Myocyte (in vitro differentiated cells): ENCODE measurements at places on chromosomes 11 and 22.

DNA sequence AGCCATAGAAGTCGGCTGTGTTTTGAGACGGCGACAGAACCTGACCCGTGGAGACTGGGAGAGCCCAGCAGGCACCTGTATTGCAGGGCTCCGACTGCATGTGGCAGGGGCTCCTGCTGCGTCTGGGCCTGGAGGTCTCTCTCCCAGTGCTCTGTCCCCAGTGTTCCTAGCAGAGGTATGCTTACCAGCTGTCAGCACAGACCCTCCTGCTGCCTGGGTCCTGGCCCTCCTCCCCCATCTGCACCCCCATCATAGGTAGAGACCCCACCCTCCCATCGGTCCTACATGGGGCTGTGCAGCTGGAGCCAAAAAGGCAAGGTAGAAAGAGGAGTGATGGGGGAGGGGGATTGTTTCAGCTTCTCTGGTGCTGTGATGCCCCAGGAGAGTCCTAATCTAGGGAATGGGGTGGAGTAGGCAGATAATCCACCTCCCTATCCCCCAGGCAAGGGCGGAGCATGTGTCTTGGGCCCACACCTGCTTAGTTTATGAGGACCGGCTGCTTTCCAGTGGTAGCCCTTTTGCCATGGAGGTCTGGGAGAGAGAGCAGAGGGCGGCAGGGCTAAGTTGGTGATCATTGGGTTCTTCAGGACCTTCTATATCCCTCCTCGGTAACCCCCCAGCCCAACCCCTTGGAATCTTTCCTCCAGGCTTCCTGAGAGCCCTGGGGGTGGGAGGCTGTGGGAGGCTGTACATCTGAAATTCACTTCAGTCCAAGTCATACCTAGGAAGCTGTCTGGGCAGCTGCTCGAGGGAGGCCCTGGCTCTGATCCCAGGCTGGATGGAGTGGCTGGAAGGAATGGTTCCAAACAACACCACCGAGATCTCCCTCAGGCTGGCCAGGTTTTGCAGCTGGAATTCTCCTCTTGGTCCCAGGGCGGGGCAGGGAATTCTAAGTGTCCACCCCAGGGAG, 5.3 kb downstream of the SLC7A4 start:
- peak; percentile 80 for DNase-seq

DNA sequence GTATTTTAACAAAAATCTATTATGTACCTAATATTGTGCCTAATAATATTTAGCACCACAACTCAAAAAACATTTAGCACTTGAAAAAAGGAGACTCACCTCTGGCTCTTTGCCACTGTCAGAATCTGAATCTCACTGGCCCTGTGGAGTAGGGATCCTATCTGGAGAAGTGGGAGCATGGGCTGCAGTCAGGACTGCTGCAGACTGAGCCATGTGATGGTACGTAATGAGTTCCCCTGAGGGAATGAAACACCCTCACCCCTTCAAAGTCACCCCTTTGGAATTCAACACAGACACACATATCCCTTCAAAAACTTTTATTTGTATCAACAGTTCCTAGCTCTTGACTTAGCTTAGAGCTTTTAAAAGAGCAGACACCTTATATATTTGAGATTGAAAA, 6.5 kb downstream of the PTPMT1 start:
- peak; percentile 17 for DNase-seq

DNA sequence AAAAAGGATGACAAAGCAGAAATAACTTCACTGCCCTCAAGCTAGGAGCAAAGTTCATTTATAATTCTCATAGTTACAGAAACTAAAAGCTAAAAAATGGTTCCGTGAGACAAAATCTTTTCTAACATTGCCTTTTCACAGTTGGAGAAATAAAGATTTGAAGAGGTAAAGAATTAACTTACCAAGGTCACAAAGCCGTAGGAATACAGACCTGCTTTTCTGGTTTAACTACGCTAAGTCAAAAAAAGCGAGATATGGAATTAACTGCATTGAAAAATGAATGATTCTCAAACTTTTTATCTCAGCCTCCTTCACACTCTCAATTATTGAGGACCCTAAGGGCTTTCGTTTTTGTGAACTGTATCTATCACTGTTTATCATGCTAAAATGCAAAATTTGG, 95.3 kb downstream of the SLC17A6 start:
- DNase-seq = no peak

GRCh38 chr22:42711895-42712837, 8.5 kb downstream of the A4GALT start:
- no peak for DNase-seq

DNA sequence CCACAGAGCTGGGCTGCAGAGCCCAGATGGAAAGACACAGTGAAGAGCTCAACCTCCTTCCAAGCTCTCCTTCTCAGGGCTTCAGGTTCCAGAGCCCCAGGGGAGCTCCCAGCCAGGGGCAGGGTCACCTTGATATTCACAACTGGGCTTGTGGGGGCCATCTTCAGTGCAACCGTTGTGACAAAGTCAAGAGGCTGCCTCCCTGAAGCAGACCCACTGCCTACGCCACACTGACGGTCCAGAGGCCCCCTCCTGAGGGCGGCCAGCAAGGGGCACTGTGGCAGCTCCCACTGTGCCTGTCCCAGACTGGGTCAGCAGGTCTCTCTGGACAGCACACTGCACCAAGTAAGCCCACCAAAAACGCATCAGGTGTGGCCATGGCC, 84.1 kb downstream of the DGCR2 start:
- DNase-seq = no peak

- peak; percentile 97 for DNase-seq
Measured at GRCh38 chr22:19663821-19664355, 50.4 kb upstream of the SEPTIN5 start.

DNA sequence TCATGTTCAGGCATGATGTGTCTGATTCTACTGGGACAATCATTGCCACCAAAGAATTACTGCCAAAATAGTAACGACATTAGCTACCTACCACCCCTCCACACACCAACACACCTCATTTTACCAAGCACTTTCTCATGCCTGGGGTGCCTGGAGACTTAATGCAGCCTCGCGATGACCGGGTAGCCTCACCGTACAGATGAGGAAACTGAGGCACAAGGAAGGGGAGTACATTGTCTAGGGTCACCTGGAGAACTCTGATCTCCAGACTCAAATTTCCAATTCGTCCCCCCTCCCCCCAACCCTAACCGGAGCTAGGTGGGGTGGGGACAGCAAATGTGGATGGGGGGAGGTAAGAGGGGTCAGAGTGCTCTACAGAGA, 2.7 kb upstream of the RTN4RL2 start:
- DNase-seq = no peak

GRCh38 chr11:125223901-125224361, 59.4 kb downstream of the PKNOX2 start:
- no peak for DNase-seq

DNA sequence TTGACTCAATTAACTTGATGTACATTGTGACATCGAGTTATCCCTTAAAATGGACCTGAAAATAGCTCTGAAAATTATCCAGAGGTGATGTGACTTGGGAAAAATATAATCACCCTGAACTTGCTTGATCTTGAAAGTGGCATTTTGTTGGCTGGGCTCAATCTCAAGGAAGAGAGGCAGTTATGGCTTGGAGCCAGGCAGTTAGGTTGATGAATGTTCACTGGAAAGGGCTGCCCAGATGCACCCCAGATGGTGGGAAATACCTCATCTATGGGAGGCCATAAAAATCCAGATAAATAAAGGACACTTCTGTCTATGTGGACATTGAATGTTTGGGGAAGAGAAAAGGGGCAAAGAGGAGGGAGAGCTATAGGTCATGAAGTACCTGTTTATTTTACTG, 55.7 kb upstream of the OR5AN1 start:
- no peak for DNase-seq

- no peak for DNase-seq
Measured at GRCh38 chr11:126583101-126583500, 227.6 kb downstream of the ST3GAL4 start.

- no peak for DNase-seq
Measured at GRCh38 chr11:70307176-70307575, 36.7 kb downstream of the PPFIA1 start.

DNA sequence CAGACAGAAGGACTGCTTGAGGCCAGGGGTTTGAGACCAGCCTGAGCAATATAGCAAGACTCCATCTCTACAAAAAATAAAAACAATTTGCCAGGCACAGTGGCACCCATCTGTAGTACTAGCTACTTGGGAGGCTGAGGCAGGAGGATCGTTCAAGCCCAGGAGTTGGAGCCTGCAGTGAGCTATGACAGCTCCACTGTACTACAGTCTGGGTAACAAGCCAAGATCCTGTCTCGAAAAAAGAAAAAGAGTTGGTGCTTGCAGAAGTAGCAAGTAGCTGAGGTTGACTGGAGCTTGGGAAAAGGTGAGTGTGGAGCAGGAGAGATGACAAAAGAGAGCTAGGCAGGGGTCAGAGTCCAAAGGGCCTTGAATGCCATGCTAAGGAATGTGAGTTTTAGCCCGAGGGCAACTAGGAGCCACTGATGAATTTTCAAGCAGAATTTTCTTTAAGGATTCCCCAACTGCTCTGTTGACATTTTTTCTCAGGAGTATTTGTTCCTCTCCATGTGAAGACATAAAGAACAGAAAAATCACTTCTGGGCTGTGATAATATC, 3.1 kb downstream of the AP1B1 start:
- DNase-seq = no peak

- no peak for DNase-seq
Measured at GRCh38 chr11:23570828-23571227, 710.6 kb upstream of the CCDC179 start.

GRCh38 chr22:20903093-20903492, 14.1 kb upstream of the CRKL start:
- no peak for DNase-seq

DNA sequence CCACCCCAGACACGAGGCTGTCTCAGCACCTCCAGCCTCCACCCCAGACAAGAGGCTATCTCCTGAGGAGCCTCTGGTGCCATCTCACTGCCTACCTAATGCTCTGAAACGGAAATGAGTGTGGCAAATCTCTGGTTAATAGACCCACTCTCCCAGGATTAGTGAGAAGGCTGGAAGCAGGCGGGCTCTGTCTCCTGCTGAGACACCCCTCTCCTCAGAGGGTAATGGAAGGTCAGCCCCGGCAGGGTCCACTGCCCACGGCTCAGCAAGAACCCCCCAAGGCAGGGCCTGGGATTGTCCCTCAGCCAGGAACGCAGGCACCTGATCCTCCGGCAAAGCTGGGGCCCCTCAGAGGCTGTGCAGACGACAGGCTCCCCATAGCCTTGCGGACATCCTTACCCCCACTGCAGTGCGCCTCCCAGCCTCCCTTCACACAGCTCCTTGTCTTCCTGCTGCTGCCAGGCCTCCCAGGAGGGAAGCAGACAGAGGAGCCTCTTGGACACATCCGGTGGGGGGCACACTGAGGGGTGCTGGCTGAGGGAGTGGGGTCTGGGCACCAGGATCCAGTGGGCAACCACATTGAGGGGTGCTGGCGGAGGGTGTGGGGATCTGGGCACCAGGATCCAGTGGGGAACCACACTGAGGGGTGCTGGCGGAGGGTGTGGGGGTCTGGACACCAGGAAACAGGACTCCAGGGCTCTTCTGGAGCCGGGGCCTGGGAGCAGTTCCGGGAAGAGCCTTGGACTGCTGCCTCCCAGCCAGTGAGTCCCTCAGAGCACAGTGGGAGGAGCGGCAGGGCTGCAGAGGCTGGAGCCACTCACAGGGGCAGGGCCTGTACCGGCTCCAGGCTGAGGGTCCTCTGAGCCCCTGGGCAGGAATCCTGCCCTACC, 13.1 kb downstream of the CHID1 start:
- DNase-seq = no peak

DNA sequence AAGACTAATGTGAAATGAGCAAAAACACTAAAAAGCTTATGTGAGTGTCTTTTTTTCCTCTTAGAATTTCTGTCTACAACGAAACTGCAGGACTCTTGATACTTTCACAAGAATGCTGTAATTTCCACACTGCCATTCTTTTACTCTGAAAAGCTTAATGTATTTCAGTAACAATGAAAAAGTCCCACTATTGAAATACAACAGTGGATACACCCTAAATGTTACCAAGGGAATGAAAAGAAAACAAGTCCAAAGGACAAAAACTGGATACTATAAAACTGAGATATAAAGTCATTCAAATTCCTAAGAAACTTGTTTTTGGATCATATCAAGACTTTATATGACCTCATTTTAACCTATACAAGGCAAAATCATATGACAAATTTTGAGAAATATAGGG, 77.4 kb downstream of the SOX6 start:
- no peak for DNase-seq

DNA sequence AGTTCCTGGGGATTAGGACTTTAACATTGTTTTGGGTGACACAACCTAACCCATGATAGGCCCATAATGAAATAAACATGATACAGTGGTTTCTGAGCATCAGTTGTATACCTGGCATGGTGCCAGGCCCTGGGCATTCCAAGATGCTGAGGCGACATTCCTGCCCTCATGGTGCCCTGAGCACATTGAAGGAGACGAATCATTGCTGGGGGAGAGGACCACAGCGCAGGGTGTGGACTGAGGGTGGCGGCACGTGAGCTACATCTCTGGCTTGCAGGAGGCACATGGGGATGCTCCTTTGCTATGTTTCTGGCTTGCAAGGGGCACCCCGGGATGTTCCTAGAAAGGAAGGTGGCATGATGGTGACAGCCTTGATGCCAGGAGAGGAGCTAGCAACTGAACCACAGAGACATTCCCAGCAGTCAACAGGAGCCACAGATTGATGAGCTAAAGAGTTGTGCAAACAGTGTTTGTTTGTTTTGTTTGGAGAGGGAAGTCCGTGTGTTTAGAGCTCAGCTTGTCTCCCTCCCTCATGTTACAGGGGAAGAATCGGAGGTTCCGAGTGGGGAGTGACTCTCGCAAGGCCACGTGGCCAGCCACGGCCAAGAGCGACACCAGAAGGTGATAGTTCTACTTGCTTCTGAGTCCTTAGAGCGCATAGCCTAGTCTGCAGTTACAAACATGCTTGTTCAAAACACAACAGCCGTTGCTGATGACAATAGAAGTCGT, 106.4 kb downstream of the MIAT start:
- DNase-seq = peak; percentile 18

DNA sequence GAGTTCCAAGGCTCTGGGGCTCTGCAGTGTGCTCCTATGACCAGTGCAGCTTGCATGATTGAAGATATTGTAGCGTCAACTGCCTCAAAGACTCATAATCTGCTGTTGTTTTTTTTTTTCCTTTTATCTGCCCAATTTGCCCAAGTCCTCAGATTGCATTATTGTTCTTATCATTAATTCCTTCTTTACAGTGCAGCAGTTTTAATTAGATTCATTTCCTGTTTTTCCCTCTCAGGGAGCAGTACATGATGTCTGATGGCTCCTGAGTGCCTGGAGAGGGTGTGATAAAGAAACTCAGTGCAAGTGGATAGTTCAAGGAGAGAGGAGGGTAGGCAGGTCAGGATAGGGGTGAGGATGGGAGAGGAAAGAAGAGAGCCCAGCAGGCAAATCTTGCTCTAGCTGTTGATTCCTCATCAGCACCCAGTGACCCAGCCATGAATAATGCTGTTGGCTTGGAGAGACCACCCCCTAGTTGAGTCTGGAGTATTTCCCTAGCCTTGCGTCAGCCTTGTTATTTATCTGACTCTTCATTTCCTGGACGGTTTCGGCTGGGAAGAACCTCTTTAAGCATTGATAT, 219.6 kb upstream of the SESN3 start:
- no peak for DNase-seq

DNA sequence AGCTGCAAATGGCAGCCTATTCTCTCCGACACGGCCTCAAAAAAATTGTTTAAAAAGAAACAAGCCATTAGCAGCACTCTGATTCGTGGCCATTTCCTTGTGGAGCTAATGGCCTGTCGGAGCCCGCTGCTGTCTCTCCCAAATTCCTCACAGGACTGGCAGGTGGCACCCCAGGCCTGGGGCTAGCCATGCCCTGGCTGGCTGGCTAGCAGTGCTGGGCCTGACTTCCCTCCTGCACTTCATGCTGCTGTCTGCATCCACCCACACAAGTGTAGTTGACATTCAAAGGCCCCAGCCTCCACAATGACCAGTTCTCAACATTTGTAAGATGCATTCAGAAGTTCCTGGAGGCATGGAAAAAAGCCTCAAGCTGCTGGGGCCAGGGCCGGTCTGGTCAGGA, 61.5 kb downstream of the SMCO4 start:
- DNase-seq = no peak
